Fibroblast of skin of back (primary cell): ENCODE measurements at places on chromosomes 3 and 15.

- DNase-seq = peak; percentile 29
Observed at GRCh38 chr3:36546226-36546625, 165.9 kb downstream of the STAC start.

DNA sequence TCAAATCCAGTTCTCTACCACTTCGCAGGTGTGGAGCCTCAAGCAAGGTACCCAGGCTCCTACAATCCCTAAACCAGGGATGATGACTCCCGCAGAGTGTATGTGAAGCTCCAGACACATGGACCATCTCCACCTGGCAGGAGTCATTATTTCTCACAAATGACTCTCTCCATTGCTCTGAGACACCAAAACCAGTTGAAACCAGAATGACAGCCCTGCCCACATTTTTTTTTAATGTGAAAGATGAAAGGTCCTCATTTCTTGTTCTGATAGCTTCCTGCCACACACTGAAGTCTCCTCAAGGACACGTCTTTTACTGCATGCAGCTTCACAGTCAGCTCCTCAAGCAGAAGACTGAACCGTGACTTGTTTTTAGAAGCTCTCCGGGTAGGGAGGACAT is 61.4 kb upstream of the ZBTB38 start:
- DNase-seq = no peak

DNA sequence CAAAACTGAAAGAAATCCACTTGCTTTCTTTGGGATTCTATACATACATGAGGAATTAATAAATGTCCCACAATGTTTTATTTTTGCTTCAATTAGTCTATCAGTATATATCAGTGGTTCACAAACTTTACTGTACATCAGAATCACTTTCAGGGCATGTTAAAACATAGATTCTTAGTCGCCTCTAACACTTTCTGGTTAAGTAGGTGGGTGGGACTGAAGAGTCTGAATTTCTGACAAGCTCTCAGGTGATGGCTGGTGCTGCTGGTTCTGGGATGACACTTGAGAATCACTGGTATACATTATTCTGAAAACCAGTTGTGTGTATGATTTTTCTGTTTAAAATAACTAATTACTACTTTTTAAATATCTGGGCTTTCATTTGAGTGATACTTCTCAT is 393.3 kb downstream of the TBC1D5 start:
- DNase-seq = no peak

DNA sequence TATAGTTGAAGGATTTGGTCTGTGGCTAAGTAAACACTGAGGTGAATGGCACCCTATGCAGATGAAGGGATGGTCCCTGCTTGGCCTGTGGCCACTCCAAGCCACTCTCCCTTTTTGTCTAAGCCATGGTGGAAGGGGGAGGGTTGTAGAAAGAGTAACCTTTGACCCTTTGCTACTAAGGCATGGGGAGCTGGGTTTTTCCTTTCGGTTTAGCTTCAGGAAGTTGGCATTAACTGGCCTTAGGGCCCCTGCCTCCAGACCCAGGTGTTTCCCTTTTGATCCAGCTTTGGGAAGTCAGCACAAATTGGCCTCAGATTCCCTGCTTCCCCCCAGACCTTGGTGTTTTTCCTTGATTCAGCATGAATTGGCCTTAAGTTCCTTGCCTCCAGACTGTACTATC is 49.5 kb downstream of the EFCAB12 start:
- DNase-seq = no peak
